ENCODE measurements at places on chromosomes 6 and 20.

- no peak for DNase-seq
Measured at GRCh38 chr20:942611-943010, 26.5 kb upstream of the ANGPT4 start.

GRCh38 chr6:125469915-125470314 lies 168.1 kb upstream of the HDDC2 start:
- no peak for DNase-seq

- peak; percentile 33 for DNase-seq
Measured at GRCh38 chr6:165799391-165800153, 136.5 kb upstream of the PDE10A start.

- DNase-seq: no peak
Measured at GRCh38 chr6:147268254-147268653, 64.0 kb downstream of the STXBP5 start.

DNA sequence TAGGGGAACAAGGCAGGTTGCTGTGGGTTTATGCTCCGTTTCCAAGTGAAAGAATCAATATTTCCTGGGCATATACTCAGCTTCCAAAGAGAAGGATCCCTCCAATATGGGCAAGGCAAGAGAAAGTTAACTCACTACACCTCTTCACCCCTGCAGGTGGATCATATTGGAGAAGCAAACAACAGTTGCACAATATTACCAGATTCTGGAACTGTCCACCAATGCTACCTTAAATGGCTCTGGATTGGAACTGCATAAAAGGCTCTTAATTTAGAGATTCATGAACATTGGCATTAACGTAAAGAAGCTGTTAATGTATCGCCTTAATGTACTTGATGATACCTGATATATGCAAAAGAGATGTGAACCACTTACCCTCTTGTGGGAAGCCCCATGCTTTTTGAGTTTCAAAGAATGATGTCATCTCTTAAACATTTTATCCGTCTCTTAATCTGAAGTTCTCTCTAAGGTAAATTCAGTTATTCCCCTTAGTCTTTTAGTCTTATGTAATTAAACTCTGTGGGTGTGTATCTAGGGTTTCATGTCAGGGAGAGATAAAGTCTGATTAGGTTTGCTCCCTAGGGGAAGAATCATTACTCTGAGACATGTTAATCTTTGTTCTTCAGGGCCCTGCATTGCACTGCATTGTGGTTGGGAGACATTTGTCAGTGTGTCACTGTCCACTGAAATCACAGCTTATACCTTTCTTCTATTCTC lies 99.5 kb downstream of the PHACTR1 start:
- DNase-seq: no peak

GRCh38 chr20:64210656-64211369 lies 44.7 kb upstream of the PCMTD2 start:
- no peak for DNase-seq
